Inflammatory macrophage (primary cell): ENCODE measurements at places on chromosomes 2 and 18.

DNA sequence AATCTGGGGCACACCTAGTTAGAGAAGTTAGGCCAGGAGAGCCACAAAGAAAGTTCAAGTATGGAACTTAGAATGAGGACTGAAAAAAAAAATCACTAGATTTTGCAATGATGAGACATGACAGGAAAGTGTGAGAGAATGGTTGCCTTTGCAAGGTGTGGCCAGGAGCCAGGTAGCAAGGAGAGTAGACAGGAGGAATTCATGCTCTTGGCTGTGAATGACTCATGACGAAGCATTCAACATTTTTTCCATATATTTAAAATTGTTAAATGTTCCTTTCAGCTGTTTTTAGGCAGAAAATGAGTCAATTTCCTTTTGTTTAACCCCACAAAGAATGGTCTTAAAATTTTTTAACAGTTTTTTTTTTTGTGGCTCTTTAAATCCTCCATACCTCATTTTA lies 636.9 kb downstream of the PLCL1 start:
- no peak for DNase-seq

DNA sequence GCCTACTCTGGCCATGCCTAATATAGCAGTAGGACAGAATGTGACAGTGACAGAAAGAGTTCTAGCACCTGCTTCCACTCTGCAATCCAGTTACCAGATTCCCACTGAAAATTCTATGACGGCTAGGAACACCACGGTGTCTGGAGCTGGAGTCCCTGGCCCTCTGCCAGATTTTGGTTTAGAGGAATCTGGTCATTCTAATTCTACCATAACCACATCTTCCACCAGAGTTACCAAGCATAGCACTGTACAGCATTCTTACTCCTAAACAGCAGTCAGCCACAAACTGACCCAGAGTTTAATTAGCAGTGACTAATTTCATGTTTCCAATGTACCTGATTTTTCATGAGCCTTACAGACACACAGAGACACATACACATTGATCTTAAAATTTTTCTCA lies 45.2 kb upstream of the TTR start:
- no peak for DNase-seq

- DNase-seq, result no peak
Observed at GRCh38 chr2:148640767-148641166, 3.8 kb upstream of the EPC2 start.

GRCh38 chr2:126614524-126615227 lies 41.3 kb upstream of the GYPC start:
- no peak for DNase-seq

DNA sequence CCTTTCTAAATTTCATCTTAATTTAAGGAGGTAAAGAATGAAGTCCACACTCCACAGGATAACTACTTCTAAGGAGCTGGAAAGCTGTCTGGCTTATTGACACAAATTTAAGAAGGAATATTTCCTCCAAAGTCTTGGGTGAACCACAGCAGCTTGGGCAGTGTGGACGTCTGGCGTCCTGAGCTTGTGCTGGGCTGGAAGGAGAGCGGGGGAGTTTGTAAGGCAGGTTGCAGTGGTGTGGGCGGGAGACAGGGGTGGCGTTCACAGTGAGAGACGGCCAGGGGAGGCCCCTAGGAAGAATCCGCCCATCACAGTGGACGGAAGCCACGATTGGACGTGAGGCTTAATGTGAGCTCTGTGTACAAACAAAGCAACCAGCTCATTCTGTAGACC lies 25.7 kb downstream of the ADI1 start:
- DNase-seq, result no peak

- no peak for DNase-seq
Observed at GRCh38 chr2:216774620-216775019, 79.3 kb upstream of the IGFBP5 start.

GRCh38 chr2:875687-876615 lies 74.7 kb upstream of the SNTG2 start:
- DNase-seq, result no peak

GRCh38 chr2:128444816-128445522 lies 126.3 kb upstream of the HS6ST1 start:
- DNase-seq, result peak; percentile 5

DNA sequence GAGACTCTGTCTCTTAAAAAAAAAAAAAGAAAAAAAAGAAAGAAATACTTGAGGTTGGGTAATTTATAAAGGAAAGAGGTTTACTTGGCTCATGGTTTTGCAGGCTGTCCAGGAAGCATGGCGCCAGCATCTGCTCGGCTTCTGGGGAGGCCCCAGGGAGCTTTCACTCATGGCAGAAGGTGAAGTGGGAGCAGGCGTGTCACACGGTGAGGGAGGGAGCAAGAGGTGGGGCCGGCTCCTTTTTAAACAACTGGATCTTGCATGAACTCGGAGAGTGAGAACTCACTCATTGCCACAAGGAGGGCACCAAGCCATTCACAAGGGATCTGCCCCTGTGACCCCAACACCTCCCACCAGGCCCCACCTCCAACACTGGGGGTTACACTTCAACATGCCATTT lies 30.6 kb downstream of the CYP26B1 start:
- no peak for DNase-seq

GRCh38 chr18:24778810-24779418 lies 318.5 kb downstream of the HRH4 start:
- DNase-seq, result no peak

- no peak for DNase-seq
Observed at GRCh38 chr2:112772911-112773475, 8.6 kb upstream of the CKAP2L start.
